ENCODE measurements at places on chromosomes 7 and 10. TPM values are rescaled to one million over a fixed set of nuclear protein-coding genes. Genes with fewer than 3 reads are reported as not detected.

The MUC12 gene
- 0.44 TPM for polyA plus RNA-seq

The MYH16 gene
- polyA plus RNA-seq = not detected

The CACNA2D1 gene
- polyA plus RNA-seq = not detected

The OR2A12 gene
- polyA plus RNA-seq = 0.06 TPM

The MORN4 gene
- 1.5 TPM for polyA plus RNA-seq

The STX1A gene
- 0.80 TPM for polyA plus RNA-seq

The RSU1 gene
- 165 TPM for polyA plus RNA-seq

Measured in CD4-positive, CD25-positive, alpha-beta regulatory T cell (primary cell).